Renal pelvis (tissue), 12 donors: ENCODE measurements at places on chromosomes 13 and 19. TPM values are rescaled to one million over a fixed set of nuclear protein-coding genes. Genes with fewer than 3 reads are reported as not detected.

- DNase-seq, result no peak
Measured at GRCh38 chr19:42175952-42176648, 41.4 kb downstream of the DEDD2 start.

- no peak for DNase-seq
Measured at GRCh38 chr19:23312515-23312914, 62.3 kb upstream of the ZNF724 start.

DNA sequence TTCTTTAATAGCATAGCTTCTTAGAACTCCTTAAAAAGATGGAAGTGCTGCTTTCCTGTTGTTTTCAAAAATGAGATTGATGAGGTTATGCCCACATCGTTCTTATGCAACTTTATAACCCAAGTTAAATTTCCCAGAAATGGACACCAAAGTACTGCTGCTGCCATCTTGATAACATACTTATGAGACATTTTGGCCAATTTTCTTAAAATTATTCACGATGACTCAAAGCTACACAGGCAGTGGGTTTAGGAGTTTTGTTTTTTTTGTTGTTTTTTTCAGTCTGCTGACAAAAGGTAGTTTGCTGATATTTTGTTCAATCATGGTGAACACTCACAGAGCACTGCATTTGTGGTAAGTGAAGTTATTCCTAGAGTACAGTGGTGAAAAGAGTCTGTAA, 54.9 kb upstream of the RFC3 start:
- no peak for DNase-seq

DNA sequence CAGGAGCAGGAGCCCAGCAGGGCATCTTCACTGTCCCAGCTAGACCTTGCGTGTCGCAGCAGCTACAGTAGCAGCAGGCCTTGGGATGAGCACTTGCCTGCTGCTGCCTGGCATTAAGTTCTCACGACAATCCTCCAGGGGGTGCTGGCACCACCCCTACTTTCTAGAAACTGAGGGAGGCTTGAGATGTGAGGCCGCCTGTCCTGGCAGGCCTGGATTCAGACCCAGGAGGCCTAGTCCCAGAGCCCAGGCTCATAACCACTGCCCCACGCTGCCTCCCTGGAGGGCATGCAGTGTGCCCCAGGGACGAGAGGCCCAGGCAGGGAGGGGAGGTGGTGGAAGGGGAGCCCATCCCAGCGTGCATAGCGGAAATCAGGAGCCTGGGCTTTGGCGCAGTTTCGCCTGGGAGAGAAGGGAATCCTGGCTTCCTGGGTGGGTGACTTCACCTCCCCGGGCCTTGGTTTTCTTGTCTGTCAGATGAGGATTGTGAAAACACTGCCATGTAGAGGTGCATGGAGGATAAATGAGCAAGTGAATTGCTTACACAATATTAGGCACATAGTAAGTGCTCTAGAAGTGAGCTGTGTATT, 26.1 kb downstream of the PPP5C start:
- no peak for DNase-seq

CRX gene
- polyA plus RNA-seq, result 0.14 TPM

NLRP11 gene
- polyA plus RNA-seq, result 0.23 TPM

FUT1 gene
- 4.4 TPM for polyA plus RNA-seq

KIR2DL4 gene
- not detected for polyA plus RNA-seq

KLK4 gene
- not detected for polyA plus RNA-seq

ABHD17A gene
- 71.8 TPM for polyA plus RNA-seq
